ENCODE measurements at places on chromosomes 7 and 10. TPM values are rescaled to one million over a fixed set of nuclear protein-coding genes. Genes with fewer than 3 reads are reported as not detected.

The UPF2 gene
- 11.4 TPM for total RNA-seq

The PTPN20 gene
- total RNA-seq, result 0.98 TPM

The CPA5 gene
- total RNA-seq, result not detected

The HOXA6 gene
- total RNA-seq, result 8.8 TPM

The PAX4 gene
- not detected for total RNA-seq

The GPR26 gene
- not detected for total RNA-seq
